ENCODE measurements at places on chromosomes 4 and X.

GRCh38 chrX:40440866-40441265 lies 139.9 kb upstream of the ATP6AP2 start:
- no peak for DNase-seq

- no peak for DNase-seq
Observed at GRCh38 chr4:122787940-122788339, 38.7 kb upstream of the FGF2 start.

DNA sequence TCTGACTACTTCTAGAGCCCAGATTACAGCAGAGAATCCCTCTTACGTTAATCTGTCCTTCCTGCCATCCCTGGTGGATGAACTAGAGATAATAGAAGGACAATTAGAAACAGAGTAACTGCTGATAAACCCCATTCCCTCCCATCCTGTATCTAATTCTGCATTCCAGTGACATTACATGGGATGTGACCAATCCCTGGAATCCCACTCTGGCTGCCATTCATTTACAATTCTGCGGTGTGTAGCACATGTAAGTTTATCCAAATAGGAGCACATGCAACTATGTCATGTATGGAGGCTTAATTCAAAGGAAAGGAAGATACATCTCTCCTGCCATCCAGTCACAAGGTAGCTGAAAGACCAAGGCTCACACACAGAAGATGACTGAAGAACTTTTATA lies 339.5 kb downstream of the GPAT3 start:
- no peak for DNase-seq

DNA sequence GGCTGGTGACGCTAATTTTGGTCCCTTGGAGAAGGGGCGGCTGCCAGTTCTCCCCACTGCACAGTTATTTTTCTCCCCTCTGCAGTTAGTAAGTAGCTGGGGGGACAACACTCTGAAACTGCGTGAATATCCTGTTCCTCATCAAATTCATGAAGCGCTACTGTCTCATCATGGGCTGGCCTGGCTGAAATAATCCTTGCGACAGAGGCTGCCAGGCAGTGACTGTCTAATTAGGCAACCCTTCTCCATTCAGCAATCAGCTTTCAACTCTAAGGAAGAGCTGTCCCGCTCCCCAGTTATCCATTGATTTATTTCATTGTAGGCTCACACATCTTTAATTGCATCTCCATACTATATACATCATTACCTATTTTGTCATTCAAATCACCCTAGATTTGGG lies 8.2 kb downstream of the SH3TC1 start:
- no peak for DNase-seq

DNA sequence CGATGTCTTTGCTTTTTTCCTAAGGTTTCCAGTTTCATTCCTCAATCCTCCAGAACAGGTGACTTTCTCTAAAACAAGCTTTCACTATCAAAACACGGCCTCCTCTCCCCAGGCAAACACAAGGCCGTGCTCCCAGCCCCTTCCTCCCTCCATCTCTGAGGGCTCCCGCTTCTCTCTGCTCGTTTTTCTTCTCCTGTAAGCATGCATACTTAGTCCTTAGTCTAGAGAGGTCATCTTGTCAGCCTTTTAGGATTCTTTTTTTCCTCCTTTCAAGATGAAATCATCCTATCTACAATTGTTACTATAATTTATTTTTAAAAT lies 18.7 kb downstream of the DCTD start:
- no peak for DNase-seq
